ENCODE measurements at places on chromosomes 4 and X.

- no peak for DNase-seq
Measured at GRCh38 chr4:49044270-49044669, 58.2 kb downstream of the CWH43 start.

- no peak for DNase-seq
Measured at GRCh38 chr4:16916031-16916430, 17.6 kb upstream of the LDB2 start.

- no peak for DNase-seq
Measured at GRCh38 chr4:122479935-122480416, 23.5 kb upstream of the IL2 start.

DNA sequence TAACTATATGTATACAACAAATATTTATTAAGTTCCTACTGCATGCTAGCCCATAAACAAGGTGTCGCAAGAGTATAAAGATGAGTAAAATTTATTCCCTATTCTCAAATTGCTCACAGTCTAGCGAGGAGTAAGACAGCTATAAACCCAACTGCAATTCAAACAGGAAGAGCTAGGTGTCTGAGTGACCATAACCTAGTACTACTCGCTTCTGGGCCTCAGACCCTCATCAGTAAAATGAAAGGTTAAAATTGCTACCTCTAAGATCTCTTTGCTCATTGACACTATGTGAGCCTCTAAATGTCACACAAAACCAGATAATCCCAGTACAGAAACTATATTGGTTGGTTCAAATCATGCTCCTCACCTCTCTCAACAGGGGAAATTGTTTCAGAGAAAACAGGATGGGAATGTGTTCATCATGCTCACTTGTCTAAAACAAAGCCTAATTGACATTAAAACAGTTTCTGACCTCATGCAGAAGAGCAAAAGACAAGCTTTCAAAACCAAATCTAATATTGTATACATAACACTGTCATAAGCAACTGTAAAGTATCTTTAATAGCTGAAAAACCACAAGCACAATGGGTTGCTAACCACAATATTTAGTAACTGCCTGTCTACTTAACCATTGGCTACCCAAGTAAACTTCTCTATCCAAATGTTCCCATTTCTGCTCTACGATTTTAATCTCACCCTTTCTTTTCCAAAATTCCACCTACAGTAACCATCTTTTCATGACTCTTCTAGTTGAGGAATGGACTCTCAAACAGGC lies 264.6 kb upstream of the FMR1 start:
- DNase-seq = no peak

DNA sequence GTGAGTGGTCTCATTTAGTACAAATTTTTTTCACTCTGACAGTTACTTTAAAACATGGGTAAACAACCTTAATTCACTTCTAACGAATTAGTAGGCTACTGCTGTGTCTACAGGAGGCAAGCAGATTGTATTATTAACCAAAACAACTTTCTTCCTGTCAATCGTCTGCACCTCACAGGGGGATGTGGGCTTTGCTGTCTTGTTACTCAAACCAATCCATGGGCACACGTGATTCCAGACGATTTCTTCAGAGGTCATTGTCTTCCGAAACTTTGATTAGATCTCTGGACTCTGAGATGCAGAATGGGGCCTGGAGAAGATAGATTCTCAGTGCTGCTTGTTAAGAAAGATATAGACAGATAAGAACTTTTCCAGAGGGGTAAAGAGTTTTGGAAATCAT lies 327.8 kb downstream of the DHX15 start:
- DNase-seq = no peak

DNA sequence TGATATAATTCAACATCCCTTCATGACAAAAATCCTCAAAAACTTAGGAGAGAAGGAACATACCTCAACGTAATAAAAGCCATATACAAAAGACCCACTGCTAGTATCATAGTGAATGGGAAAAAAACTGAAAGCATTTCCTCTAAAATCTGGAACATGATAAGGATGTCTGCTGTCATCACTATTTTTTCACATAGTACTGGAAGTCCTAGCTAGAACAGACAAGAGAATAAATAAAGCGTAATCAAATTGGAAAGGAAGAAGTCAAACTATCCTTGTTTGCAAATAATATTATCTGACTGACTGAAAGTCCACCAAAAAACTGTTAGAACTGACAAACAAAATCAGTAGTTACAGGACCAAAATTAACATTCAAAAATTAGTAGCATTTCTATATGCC lies 985.4 kb upstream of the AGA start:
- no peak for DNase-seq

DNA sequence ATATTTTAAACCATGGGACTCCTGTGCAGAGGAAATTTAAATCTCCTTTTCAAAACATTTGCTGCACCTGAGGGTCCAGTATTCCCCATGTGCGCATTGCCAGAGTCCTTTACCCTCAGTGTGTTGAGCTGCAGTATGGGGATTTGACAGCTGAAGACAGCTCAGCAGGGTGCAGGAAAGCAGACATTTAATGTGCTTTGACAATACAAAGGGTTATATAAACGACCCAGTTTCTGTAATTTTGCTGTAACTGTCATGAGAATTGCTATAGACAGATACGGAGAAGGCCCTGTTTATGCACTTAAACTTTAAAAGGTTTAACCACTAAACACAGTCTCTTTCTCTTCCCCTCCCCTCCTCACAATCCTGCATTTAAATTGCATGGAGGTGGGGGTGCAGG lies 393.4 kb downstream of the MID1IP1 start:
- no peak for DNase-seq

- DNase-seq = no peak
Measured at GRCh38 chrX:21678048-21678612, 20.0 kb upstream of the KLHL34 start.

- no peak for DNase-seq
Measured at GRCh38 chr4:138805736-138806135, 209.8 kb upstream of the NOCT start.

- DNase-seq = no peak
Measured at GRCh38 chr4:89800527-89801103, 36.3 kb downstream of the SNCA start.

DNA sequence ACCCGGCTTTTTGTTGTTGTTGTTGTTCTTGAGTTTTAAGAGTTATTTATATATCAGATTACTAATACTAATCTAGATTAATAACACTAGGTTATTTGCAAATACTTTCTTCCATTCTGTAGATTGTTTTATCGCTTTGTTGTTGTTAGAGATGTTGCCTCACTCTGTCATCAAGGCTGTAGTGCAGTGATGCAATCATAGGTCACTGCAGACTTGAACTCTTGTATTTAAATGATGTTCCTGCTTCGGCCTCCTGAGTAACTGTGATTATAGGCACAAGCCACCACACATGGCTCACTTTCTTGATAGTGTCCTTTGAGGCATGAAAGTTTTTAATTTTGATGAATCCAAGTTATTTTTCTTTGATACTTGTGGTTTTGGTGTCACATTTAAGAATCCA lies 129.0 kb downstream of the VSIG4 start:
- DNase-seq = no peak

GRCh38 chr4:138185859-138186645 lies 56.1 kb downstream of the SLC7A11 start:
- no peak for DNase-seq

- DNase-seq = no peak
Measured at GRCh38 chr4:146165840-146166239, 9.7 kb upstream of the LSM6 start.

DNA sequence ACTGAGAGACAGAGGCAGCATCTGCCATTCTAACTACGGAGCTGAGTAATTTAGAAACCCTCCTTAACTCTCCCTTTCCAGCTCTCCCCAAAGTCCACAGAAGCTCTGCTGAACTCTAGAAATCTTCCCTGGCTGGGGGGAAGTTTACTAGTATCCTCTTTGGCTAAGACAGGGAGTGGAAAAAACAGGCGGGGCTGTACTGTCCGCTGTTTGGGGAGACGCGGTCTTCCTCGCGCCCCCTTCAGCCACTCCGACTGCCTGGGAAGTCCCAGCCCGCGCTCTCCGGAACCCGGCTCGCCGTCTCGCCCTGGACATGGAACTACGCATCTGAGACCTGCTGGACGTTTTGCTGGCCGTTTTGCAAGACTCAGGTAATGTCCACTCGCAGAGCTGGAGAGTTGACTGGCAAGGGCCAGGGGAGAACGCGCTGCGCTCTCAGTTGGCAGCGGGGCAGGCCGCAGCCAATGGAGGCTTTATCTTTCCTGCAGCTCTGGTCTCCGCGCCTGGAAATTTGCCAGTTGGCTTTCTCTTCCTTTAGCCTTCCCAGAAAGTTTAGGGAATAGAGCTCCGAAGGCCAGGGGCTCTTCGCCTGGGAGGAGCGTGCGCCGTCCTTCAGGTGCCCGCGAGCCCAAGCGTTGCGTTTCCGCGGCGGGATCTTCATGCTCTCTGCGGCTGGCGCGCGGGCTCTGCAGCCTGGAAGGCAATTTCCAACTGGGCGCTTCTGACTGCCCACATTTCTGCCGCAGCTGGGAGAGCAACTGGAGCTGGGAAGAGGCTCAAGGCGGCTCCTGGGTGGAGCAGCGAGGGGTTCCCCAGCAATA lies 892 bp downstream of the IL1RAPL2 start:
- DNase-seq = peak; percentile 12

GRCh38 chrX:2828344-2828958 lies at the start of gene GYG2:
Gene GYG2 (plus strand): TSS chrX:2828930. CDS start chrX:2830189, 1,259 bp downstream.
- no peak for DNase-seq

DNA sequence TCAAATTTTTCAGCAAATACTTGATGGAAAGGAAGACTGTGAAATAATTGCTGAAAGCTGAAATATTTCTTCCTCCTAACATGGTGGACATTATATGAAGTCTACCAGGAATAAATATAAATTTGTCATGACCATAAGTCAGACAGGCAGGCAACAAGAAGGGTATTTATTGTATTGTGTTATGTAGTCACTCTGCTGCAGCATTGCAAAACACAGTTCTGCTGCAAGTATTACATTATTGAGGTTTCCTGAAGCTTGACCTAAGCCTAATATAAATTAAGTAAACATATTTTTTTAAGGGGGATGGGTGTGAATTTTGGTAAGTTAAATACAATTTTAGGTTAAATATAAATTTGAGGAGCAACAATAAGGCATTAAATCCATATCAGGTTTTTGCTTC lies 60.2 kb upstream of the MAOA start:
- no peak for DNase-seq

DNA sequence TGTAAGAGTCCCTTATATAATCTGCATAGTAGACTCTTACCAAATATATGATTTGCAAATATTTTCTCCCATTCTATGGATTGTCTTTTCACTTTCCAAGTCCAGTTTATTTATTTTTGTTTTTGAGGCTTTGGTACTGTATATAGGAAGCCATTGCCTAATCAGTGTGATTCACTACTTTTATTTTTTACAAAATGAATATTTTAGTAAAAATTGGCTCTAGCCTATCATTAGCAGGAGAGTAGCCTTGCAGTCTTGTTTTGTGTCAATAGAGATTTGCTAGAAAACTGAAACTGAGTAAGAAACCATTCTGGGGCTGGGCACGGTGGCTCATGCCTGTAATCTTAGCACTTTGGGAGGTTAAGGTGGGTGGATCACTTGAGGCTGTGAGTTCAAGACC lies 199.9 kb upstream of the MAB21L2 start:
- no peak for DNase-seq

DNA sequence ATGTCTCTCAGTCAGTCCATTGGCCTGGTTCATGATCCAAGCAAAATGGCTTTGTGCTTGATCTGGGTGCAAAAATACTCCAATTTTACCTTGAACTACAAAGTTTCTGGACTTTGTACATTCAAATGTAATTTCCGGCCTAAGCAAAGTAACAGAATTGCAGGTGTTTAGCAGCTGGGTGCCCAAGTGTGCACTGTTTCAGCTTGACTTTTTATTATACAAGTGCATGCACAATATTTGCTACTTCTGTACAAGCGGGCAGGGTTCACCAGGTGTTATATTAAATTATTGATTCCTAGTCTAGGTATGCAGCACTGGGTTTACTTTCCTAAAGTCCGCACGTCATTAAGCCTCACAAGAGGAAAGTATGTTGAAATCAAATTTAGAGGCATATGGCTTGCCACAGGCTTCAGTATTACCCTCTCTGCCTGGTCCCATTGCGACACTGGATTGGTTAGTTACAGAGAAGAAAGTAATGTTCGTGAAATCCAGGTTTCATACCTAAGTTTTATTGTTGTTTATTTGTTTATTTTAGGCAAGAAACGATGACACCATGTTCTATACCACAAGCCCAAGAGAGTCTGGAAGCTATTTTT lies 376.9 kb upstream of the CTSO start:
- no peak for DNase-seq

- no peak for DNase-seq
Measured at GRCh38 chr4:144809056-144809640, 163.2 kb downstream of the HHIP start.

- DNase-seq = no peak
Measured at GRCh38 chr4:155900381-155900780, 3.1 kb upstream of the TDO2 start.

- no peak for DNase-seq
Measured at GRCh38 chr4:29900336-29900735, 819.8 kb upstream of the PCDH7 start.

- peak; percentile 6 for DNase-seq
Measured at GRCh38 chr4:111960241-111960667, 185.0 kb upstream of the FAM241A start.

GRCh38 chrX:36963069-36963808 lies 44.9 kb upstream of the FAM47C start:
- no peak for DNase-seq

GRCh38 chr4:93605163-93605562 lies 223.4 kb upstream of the ATOH1 start:
- DNase-seq = no peak

- no peak for DNase-seq
Measured at GRCh38 chr4:95290702-95291101, 258.1 kb downstream of the UNC5C start.

DNA sequence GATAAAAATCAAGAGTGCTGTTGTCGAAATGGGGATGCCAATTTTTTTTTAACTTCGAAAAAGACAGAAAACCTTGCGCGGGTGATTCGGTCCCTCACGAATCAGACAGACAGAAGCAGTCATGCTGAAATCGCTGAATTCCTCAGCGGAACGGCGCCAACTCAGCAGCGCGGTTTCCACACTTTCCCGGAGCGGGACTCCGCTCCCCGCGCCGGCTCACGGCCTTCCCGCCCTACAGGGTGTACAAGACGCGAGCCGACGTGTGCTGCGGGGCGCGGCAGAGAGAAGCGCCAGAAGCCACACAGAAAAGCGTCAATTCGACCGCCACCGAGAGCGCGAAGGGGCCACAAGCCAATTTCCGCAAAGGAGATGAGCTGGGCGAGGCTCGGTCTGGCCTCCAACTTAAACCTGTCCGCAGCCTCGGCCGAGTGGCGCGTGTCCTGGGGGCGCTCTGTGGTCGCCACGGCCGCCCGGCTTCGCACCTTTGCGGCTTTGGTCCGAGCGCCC lies 1.3 kb downstream of the NEXMIF start:
- DNase-seq = peak; percentile 41
